ENCODE measurements at places on chromosomes 6 and 20. TPM values are rescaled to one million over a fixed set of nuclear protein-coding genes. Genes with fewer than 3 reads are reported as not detected.

Gene SIGLEC1
- total RNA-seq = 3.9 TPM

- DNase-seq = no peak
These were observed 211.7 kb upstream of the PRND start for GRCh38 chr20:4509825-4510522.

Gene RCAN2
- 96.5 TPM for total RNA-seq

- DNase-seq = no peak
These were observed 39.0 kb downstream of the PYGB start for GRCh38 chr20:25286917-25287316.

DNA sequence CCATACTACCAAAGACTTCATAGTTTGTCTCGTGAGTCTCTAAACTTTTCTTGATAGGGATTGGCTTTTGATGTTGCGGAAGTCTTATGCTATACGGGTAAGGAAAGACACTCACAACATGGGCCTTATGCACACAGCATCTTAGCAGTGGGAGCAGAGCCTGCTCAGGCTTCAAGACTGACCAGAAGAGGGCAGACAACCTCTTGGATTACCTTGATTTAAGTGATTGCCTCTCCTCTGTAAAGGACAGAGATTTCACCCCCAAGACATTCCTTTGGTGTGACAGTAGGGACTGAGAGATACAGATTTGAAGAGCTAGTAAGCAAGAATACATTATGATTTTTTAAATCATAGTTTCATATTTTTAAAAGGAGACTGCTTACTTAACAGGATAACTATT, 71.0 kb upstream of the SAMD3 start:
- no peak for DNase-seq

GRCh38 chr6:52564856-52565255, 12.0 kb downstream of the TRAM2 start:
- DNase-seq = no peak

- peak; percentile 91 for DNase-seq
These were observed 79.8 kb downstream of the KIF13A start for GRCh38 chr6:17907406-17908229.

- DNase-seq = no peak
These were observed 16.7 kb downstream of the HMGCLL1 start for GRCh38 chr6:55562318-55562717.

GRCh38 chr20:46182276-46183200, 64.4 kb downstream of the CD40 start:
- DNase-seq = no peak

DNA sequence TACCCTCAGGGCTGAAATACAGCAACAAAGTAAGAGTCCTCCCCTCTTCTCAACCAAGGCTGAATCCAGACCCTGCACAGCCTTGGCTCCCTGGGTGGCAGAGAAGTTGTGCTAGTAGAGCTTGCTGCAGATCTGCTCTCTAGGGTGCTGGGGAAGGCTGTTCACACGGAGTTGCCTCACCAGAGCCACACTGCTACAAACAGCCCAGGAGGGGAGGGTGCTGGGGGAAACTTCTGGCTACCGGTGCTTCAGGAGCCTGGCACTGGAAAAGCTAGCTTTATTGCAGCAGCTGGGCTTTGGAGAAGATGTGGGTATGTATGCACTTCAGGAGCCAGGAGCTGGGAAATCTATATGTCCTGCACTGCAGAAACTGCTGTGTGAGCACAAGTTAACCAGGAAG, 37.6 kb upstream of the SUPT3H start:
- DNase-seq = no peak

DNA sequence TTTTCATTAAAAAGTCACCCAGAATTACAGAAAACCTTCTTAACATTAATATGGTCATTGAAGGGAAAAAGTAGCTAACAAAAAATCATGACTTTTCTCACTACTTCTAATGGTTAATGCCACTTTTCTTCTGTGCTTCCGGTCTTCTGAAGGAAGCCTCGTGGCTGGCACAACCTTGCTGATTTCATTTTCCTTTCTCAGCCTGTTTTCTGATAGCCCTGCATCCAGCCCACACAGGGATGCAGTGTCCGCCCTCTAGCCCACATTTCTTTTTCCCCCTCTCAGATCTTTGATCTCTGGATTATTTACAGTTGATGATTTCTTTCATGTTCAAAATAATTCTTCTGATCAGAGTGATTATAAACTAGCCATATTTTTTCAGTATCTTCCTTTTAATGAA, 655.4 kb upstream of the EPHA7 start:
- no peak for DNase-seq

Gene ADAM33
- 9.7 TPM for total RNA-seq

DNA sequence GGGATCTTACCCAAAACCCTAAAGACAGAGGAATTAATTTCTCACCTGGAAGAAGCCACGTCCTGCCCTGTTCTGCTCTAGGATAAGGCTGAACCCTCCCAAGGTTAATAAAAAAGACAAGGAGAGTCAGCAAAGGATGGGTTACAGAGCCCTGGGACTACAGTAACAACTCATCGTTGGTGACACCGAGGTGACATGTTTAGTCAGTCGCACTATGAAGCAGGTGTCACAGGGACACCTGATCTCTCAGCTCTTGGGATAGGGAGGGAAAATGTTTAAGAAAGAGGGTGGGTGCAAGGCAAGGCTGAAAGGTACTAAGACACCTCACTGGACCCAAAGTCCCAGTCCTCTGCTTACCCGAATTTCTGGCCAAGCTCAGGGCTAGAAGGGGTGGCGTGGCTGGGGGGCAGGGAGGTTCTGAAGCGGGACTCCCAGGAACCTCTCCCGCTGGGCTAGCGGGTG, 562 bp downstream of the MOCS1 start:
- DNase-seq = no peak

GRCh38 chr6:144697369-144697760, 412.2 kb downstream of the UTRN start:
- DNase-seq = no peak

- peak; percentile 69 for DNase-seq
These were observed 163.1 kb downstream of the LY86 start for GRCh38 chr6:6751619-6752023.

DNA sequence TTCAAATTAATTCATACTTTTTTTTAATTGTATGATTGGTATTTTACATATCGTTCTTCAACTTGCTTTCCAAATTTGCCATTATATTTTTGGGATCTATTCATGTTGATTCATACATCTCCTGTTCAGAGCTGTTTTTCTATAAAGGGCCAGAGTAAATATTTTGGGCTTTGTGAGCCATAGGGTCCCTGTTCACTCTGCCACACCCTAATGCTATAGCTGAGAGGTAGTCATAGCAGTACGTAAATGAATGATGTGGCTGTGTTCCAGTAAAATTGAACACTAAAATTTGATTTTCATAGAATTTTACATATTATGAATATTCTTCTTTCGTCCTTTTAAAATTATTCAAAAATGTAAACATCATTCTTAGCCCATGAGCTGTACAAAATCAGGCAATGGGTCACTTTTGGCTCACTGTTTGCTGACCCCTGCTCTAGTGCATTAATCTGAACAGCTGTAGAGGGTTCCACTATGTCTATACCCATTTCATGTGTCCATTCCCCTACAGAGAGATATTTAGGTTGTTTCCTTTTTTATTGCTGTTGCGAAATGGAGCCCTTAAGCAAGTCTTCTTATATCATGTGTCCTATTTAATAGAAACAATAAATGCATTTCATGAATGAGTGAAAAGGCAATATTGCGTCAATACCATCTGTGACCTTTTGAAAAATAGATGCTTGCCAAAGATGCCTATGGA, 136.4 kb upstream of the SALL4 start:
- DNase-seq = no peak

Gene FAXC
- total RNA-seq = 0.16 TPM

- no peak for DNase-seq
These were observed 47.1 kb downstream of the DST start for GRCh38 chr6:56595490-56596122.

DNA sequence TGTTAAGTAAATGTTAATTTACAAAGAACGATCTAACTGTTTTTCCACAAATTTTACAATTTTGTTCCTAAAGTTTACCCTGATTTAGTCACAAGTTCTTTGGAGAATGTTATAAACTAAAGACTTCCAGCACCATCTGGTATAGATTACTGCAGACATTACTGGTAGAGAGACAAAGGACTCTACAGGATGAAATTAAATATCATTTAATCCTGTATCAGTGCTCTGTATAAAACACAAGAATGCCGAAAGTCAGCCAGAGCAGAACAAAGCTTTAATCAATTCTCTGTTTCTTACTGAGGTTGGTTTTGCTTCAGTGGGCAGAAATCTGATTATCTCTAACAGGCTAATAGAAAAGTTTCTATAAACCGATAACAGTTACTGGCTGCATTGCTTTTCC, 763.6 kb downstream of the TENT5A start:
- no peak for DNase-seq

- no peak for DNase-seq
These were observed 46.6 kb upstream of the EMILIN3 start for GRCh38 chr20:41413169-41413568.

- DNase-seq = no peak
These were observed 237.7 kb upstream of the CITED2 start for GRCh38 chr6:139612135-139612465.

Gene ASIP
- 2.7 TPM for total RNA-seq

Gene SAMD5
- total RNA-seq = 1.1 TPM

- DNase-seq = no peak
These were observed 21.6 kb downstream of the DSE start for GRCh38 chr6:116392132-116393013.

GRCh38 chr6:83511901-83512681, at the start of gene PRSS35:
TSS of gene PRSS35 (plus strand) at chr6:83512534. CDS start at chr6:83523442, 10,908 bp downstream.
- peak; percentile 62 for DNase-seq

- no peak for DNase-seq
These were observed 4.2 kb upstream of the HLA-DOA start for GRCh38 chr6:33013608-33014007.

- no peak for DNase-seq
These were observed 59.4 kb upstream of the DOK5 start for GRCh38 chr20:54415967-54416366.

- DNase-seq = no peak
These were observed 121.4 kb downstream of the ATXN1 start for GRCh38 chr6:16639684-16640480.

Gene ISM1
- 0.59 TPM for total RNA-seq

DNA sequence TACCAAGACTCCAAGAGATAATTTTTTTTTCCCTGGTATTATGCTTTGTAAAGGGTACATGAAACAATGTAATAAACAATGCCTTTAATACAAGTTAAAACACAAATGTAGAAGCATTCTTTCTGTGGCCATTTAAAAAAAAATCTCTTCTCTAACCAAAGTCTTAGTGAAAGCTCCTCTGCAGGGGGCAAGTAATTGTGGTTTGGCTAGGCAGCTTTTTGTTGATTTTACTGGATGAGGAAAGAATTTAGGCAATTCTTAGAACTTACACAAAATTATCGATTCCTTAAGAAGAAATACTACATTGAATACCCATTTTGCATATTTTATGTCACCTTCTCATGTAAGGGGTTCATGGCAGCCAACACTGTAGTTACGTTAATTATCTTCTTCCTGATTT, 12.4 kb downstream of the TFB1M start:
- no peak for DNase-seq

Measured in right atrium auricular region (tissue), 2 donors.